ENCODE measurements at places on chromosomes 4 and X. TPM values are rescaled to one million over a fixed set of nuclear protein-coding genes. Genes with fewer than 3 reads are reported as not detected.

CHRNA9 gene
- total RNA-seq, result not detected

ARHGAP36 gene
- 1.8 TPM for total RNA-seq

FGA gene
- total RNA-seq, result not detected

ELOVL6 gene
- total RNA-seq, result 104 TPM

SLC4A4 gene
- total RNA-seq, result 3.9 TPM

PHEX gene
- total RNA-seq, result 0.57 TPM

GPRASP1 gene
- total RNA-seq, result 5.6 TPM

MAGEB6B gene
- total RNA-seq, result not detected

TREX2 gene
- total RNA-seq, result 1.6 TPM

IBSP gene
- not detected for total RNA-seq

KCNE5 gene
- total RNA-seq, result 1.9 TPM

CYP4V2 gene
- 6.4 TPM for total RNA-seq

DNA sequence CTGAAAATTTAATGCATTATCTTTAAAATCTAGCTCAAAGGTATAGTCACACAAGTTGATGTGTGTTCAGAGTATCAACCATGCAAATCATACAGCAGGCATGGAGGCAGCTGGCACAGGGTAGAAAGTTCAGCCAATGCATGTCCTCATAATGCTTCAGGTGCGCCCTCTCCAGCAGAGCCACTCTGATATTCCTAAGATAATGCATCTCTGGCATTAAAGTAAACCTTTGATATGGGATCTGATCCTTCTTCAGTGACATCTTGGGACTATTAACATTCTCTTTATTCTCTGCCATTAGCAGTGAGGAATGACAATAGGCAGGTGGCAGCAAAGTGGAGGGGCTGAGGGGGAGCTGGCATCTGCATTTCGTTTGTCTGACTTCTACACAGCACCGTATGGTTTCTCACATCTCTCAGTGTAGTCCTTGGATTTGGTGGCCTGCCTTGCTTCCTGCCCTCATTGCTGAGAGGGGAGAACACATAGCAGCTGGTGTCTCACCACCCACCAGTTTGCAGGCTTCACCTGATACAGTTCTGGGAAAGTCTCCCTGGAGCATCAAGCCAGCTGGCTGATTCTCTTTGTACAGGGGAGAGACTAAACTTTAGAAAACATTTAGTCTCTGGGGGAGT is 168.7 kb upstream of the TBC1D9 start:
- DNase-seq, result no peak

DNA sequence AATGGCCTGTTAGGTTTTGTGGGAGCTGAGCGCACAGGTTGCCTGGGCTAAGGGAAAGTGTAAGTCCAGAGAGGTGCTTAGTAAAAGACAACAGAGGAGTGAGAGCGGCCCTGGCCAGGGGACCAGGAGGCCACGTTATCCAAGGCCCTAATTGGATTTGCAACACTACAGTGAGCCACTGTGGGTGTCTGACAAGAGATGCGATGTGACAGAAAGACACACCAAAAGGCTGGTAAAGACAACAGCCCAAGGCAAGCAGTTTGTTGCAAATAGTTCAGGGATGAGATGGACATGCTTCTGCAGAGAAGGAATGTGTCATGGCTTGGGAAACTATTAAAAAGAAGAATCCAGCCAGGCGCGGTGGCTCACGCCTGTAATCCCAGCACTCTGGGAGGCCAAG is 162.7 kb upstream of the KIT start:
- DNase-seq, result no peak

DNA sequence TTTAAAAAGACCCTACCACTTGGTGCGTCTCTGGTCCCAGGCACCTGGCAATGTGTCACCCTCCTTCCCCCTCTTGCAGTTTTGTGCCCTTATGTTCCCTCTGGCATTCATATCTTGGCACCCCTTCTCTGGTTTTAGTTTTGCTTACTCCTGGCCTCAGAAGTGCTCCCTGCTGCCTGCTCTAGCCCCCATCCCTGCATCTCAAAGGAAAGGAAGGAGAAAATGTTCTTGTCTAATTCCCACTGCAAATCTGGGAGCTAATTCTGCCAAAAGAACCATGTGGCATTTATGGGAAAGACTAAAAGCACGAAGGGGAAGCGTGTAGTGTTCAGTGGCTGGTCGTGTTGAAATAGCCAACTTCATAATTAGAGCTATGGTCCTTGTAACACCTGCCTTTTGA is 340.1 kb upstream of the RPS6KA3 start:
- DNase-seq, result no peak

DNA sequence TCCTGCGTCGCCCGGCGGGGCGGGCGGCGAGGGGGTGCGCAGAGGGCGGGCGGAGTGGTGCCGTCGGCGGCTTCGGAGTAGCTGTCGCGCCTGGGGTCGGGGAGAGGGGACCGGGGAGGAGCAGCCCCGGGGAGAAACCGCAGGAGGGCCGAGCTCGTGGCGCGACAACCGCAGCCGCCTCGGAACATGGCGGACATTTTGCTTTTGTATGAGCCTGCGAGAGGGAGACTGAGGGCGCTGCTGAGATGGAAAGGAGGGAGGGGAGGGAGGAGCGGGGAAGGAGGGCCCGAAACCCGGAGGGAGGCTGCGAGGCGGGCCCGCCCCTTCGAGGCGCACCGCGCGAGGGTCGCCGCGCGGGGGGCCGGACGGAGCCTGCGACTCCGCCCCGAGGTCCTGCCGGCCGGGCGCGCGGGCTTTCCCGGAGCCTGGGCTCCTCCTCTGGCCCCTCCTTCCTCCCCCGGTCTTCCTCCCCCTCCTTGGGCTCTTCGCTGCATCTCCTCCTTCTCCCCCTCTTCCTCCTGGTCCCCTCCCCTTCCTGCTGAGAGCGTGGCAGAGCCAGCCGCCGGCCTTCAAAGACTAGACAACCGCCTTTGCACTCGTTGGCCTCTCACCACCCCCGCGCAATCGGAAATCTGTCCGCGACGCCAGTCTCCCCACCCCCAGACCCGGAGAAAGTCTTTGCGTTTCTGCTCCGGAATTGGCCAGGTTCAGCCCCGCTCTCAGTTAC is 1.1 kb downstream of the INTS6L start:
- DNase-seq, result peak; percentile 54

DNA sequence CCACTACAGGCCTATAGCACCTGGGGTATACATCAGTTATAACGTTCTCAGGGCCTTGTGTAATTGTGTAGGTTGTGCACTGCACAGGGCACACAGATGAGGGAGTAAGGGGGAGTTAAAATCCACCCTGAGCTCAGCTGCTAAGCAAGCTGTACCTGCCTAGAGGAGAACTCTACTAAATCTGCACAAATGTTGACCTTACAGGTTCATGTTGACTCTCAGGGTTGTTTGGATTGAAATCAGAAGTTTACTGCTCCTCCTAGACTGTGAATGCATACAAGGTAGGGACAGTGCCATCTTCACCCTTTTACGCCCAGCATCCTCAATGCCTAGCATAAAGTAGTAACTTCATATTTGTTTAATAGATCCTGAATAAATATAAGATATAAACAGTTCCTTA is 89.8 kb downstream of the SMARCA1 start:
- DNase-seq, result no peak

GRCh38 chr4:91754716-91755115 is 549.0 kb upstream of the GRID2 start:
- DNase-seq, result no peak

- no peak for DNase-seq
Observed at GRCh38 chrX:39418731-39419638, 617.7 kb downstream of the MID1IP1 start.

DNA sequence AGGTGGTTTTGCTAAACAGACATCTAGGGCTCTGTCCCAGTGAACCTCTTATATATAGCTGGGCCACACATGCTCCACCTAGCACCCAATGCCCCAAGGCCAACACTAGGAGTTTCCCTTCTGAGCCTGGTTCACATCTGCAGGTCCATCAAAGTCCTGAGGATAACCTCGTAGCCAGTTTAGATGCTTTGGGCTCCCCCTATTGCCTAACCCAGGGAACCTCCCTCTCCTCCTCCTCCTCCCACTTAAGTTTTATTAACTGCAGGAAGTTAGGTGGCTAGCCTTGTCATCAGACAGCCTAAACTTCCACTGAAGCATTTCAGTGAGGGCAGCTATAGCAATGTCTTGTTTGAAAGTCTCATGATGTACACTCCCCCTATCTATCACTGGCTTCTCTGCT is 88.0 kb downstream of the GUCY2F start:
- DNase-seq, result no peak

- DNase-seq, result peak; percentile 9
Observed at GRCh38 chr4:89836031-89836745, 773 bp downstream of the SNCA start.

DNA sequence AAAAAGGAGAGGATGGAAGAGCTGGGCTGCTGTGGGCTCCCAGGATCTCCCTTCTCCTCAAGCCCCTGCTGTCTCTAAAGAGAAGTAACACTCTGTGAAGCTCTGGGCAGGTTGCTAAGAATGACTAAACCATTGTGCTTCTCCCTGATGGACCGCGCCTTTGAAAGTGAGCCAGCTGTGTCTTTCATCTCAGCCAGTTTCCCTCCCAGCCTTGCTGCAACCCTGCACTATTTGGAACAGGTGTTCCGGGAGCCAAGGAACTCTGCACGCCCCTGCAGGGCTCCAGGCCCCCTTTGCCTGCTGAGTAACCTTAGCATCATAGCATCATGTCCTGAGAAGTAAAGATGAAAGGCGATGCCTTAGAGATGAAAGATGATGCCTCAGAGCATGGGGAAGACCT is 39.7 kb downstream of the SMIM20 start:
- DNase-seq, result peak; percentile 9

- no peak for DNase-seq
Observed at GRCh38 chr4:41124916-41125548, 89.3 kb downstream of the APBB2 start.

DNA sequence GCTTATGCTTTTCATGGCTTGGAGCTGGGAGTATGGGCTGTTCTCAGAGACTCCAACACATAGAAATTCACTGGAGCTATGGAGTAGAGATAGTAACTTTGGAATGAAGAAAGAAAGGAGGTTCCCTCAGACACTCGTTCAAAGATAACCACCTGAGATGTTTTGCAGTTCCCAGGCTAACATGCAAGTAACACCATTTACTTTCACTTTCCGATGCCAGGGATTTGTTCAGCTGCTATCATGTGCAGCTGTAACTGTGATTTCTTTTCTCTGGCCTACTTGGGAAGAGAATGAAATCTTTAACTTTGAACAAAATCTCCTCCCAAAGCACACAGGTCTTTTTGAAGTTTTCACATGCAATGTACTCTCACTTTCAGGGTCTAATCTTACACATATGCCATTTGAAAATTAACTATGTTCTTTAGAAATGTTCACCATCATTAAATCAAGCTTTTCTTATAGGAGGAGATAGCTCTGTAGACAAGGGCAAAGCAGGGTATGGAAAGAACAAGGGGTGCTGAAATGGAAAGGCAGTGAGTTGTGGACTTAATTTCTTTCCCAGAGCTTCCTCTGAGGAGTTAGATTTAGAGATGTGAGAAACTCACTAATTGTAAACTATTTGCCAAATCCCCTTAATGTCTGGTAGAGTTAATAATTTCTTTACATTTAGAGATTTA is 514.3 kb downstream of the PDHA2 start:
- no peak for DNase-seq

DNA sequence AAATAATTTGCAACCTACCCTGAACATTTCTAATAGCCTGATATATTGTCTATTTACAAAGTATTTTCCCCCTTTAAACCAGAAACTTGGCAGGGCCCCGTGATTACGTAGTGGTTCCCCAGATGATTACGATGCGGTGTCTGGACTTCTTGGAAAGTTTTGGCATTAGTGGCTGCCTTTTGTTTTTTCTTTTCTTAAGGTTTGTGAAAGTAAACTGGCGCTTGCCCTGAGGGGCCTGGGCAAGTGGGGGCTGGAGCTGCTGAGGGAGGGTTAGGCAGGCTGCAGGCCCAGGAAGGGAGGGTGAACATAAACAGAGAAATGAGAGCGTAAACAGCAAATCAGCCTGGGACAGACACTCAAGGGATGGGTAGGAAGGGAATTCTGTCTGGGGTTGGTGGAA is 123.6 kb upstream of the MSX1 start:
- no peak for DNase-seq

- DNase-seq, result peak; percentile 48
Observed at GRCh38 chr4:8176547-8177399, 18.2 kb upstream of the ABLIM2 start.

DNA sequence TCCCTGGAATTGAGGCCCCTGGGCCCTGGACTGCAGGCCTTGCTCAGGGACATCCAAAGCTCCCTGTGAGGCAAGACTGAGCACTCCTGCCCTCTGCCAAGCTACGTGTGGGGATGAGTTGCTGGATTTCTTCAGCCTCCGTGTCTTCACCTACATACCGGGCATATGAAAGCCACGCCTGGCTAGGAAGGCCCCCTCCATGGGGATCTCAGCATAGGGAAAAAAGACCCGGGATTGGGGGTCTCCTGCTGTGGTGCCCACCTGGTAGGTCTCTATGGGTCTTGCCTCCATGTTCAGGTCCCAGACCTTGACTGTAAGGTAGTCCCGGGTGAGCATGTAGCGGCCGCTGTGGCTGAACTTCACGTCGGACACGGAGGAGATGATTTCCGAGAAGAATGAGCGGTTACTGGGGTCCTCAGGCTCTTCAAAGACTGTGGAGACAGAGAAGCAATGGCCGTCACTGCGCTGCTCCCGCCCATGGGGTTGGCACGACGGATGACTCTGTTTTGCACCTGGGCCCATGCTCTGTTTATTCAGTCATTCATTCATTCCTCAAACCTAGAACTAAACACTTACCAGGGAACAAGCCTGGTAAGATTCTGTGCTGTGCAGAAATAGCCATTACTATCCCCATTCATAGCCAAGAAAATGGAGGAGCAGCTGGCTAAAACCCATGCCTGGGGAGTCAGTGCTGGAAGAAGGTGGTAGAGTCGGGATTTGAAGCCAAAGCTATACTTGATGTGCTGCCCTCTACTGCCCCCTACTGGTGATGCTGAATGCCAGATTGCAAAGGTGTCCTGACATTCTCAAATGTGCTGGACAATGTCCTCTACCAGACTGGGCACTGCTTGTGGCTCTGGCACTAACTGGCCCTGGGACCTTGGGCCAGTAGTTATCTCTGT is 63.9 kb downstream of the WFS1 start:
- DNase-seq, result peak; percentile 25

DNA sequence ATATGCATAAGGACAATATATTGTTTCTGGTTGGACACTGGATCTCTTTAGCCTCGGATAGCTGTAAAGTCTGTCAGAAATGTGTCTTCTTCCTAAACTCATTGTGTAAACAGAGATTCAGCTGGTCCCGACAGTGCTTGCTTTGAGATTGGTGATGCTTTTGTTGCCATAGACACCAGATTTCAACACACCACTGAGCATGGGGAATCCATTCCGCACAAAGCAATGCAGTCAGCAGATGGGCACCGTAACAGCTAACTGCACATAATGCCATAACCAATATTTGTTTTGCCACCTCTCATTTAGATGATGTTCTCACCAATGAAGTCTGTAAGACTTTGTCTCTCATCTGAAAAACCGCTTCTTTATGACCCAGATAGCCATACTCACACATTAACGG is 33.3 kb upstream of the FAM47C start:
- no peak for DNase-seq
